A673 (cell line): ENCODE measurements at places on chromosomes 16 and 17. TPM values are rescaled to one million over a fixed set of nuclear protein-coding genes. Genes with fewer than 3 reads are reported as not detected.
A peak's percentile ranks its signal among the peaks of the same experiment; 100 is the strongest.

DNA sequence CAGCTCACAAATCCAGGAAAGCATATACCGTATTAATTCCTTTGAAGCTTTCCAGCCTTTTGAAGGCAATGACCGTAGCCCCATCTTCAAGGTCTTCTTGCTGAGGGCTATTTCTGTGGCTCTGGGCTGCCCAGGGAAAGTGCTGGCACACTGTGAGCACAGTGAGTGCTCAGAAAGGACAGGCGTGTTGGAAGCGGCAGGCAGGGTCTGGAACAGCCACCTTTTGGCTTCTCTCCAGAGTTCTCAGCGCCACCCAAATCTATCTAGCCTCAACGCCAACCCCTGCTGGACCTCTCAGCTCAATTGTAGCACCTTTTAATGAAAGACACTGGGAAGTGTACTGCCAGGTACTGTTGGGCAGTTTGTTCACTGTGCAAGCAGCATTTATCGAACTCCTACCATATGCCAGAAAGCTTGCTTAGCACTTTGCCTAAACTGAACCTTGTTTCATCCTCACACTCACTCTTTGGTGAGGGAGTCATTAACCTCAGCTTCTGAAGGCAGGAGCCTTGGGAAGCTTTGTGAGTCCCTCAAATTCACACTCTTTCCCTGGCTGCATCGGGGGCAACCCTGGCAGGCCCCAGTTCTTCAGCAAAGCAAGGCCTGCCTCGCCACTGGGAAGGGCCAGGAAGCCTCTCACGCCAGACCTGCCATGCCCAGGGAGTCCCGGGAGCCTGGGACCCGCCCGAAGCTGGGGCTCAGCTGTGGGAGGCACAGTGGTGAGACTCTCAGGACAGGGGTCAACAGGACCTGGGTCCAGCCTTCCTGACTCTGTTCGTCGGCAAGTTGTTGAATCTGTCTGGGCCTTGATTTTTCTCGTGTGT, 13.5 kb upstream of the CIBAR2 start:
- DNase-seq: no peak

CCL16 gene
- total RNA-seq: not detected in 2 replicates

GRCh38 chr17:55340176-55340575, 75.4 kb downstream of the HLF start:
- no peak for DNase-seq

DNA sequence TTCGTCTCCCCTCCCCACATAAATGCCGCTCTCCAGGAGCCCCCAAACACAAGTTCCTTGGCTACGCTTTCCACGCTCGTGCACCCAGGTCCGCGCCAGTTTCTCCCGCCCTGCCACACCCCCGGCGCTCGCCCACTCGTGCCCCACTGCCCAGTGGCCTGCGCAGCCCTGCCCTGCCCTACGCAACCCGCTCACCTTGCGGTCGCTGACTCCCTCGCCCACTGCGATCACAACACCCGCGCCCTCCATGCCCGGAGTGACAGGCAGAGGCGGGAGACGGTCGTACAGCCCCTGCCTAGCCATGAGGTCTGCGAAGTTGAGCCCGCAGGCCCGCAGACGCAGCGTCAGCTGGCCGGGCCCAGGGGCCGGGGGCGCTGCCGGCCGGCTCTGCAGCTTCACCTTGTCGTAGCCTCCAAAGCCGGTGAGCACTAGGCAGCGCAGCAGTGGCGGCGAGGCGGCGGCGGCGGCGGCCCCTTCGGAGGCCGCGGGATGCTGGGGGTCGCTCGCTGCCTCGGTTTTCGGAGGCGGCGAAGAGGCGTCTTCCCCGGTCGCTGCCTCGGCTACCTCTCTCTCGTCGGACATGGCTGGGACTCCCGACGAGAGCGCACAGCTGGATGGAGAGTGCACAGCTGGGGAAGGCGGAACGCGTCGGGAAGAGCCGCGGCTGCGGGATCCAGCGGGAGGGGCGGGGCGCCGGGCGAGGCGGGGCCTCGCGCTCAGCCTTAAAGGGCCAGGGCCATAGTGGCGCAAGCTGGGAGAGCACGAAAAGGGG, at the start of gene VAT1:
TSS of gene VAT1 (minus strand) at position 645 of the 772 bp plus-strand sequence. CDS start at position 582, 63 bp downstream.
- DNase-seq: peak; percentile 69

DNA sequence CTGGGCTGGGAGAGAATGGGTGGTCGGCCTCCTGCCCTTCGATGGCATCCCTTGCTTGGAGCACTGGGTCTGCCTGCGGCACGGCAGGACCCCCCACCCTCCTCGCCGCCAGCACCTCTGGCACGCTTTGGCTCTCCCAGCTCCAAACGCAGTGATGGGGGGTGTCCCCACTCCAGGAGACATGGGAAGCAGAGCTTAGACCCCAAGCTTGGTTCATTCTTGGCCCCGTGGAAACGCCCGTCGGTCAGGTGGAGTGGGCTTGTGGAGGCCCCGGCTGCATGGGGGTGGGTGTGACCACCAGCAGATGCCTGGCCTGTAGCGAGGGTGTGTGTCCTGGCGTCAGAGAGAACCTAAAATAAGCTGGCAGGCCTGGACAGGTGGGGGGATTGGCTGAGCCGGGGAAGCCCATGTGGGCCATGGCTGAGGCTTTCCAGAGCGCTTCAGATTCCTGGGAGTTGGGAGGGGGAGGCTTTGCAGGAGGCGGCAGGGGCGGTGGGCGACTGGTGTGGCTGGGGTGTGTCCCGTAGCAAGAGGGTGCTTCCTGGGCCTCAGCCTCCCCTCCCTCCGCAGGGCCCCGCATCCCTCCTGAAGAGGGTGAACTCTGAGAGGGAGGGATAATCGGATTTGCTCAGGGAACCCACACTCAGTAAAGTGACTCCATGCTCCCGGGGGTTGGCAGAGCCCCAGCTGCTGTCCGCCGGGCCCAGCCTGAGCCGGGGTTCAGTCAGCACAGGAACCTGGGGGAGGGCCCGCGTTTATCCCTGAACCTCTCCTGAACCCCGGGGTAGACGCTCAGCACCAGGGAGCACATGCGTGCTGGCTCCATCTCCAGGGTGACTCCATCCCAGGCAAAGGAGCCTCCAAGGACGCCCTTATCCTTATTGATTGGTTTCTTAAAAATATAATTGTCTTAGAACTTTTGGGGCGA, 3.4 kb downstream of the CACNA1H start:
- DNase-seq: peak; percentile 63

DNA sequence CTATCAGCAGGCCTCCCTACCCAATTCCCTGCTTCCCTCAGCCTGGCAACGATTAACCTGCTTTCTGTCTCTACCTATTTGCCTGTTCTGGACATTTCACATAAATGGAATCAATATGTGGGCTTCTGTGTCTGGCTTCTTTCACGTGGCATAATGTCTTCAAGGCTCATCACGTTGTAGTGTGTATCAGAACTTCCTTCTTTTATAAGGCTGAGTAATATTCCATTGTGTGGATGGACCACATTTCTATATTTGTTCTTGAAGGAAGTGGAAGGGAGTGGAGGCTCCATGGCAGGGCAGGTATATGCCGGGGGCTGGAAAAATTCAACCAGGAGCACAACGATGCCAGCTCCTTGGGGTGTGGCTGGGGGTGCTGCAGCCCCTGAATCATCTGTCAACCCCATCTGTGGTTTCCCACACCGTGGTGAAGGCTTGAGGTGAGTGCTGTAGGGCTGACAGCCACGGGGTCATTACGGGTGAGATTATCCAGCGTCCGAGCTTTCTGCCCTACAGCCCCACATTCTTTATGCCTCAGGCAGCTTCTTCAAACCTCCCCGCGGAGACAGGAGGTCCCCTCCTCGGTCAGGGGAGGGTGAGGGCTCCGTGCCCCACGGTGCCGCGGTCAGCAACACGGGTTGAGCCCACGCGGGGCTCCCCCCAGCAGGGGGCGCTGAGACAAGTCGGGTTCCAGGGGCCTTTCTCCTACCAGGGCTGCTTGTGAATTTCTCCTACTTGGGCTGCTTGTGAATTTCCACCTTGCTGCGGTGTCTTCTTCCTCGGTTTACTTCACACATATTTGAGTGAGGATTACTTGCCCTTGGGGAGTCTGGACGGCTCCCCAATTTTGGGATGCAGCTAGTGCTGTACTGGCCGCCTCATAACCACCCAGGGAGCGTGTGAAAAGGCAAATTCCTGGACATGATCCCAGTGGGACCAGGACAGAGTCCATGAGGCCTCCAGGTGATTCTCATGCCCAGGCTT, 18.3 kb upstream of the WFIKKN2 start:
- DNase-seq: peak; percentile 55

GRIN2C gene
- 0.09 and 0.24 TPM in 2 replicates for total RNA-seq

ABCA8 gene
- total RNA-seq: 0.90 TPM in 2 replicates

NAA60 gene
- 39.4 and 40.7 TPM in 2 replicates for total RNA-seq

GRCh38 chr17:18241229-18241871, 15.9 kb downstream of the LLGL1 start:
- DNase-seq: no peak

SLC5A10 gene
- total RNA-seq: not detected in 2 replicates

DNA sequence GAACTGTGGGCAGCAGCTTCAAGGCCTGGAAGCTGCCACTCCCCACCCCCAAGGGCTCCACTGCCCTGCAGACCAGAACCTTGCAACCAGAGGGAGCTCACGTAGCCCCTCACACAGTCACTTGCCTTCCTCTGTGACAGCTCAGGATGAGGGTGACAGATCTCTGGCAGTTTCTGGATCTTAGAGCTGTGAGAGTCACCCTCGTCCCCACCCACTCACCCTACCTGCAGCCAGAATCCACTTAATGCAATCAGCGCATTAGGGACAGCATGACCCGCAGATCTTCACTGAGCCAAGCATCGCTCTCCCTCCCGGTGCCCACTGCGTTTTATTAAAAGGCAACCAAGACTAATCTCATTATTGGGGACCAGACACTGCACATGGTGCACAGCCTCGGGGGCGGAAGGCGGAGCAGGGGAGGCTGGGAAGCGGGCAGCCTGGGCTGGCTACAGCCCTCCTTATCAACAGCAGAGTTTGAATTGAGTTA, 3.5 kb downstream of the CYB561 start:
- DNase-seq: peak; percentile 46

IKZF3 gene
- total RNA-seq: not detected in 2 replicates

DNA sequence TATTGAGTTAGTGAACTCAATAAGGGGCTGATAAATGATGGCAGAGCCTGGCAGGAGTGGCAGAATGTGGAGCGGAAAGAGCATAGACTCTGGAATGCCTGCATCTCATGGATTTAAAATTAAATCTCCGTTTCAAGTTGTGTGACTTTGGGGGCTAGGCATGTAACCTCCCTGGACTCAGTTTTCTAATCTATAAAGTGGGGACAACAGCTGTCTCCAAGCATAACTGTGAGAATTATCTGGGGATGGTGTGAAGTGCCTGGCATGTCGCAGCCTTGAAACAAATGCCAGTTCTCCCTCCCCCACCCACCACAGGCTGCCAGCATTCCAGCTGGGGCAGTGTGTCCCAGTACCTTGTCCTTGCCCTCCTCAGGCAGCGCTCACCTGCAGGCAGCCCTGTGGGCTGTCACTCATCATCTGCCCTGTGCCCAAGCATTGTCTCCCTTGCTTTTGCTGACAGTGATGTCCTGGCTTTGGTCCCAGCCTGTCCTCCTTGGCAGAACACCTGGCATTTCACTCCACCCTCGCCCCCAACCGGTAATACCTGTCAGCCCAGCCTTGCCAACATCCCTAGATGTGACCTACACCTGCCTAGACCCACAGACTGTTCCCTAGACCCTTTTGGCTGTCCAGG, 129.6 kb downstream of the MRM1 start:
- no peak for DNase-seq

NPIPB8 gene
- not detected in 2 replicates for total RNA-seq

- no peak for DNase-seq
These were observed 54.4 kb upstream of the LGALS9 start for GRCh38 chr17:27576477-27577083.

- DNase-seq: no peak
These were observed 272.4 kb downstream of the CBLN1 start for GRCh38 chr16:49009204-49009603.

TEKT5 gene
- not detected in 2 replicates for total RNA-seq

DNA sequence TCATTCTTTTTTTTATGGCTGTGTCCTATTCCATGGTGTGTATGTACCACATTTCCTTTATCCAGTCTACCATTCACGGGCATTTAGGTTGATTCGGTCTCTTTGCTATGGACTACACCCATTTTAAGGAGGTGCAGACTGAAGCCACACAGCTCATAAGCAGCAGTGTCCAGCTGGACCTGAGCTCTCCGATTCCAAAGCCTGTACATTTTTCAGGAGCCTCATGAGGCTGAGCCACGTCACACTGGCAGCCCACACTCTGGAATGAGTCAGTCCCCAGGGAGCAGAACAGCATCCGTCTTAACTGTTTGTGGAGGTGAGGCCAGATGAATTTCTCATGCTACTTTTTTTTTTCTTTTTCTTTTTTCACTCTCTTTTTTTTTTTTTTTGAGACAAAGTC, 116.1 kb downstream of the C16orf95 start:
- DNase-seq: peak; percentile 83

TERB1 gene
- 0.28 TPM in 1 of 2 replicates, not detected in the other for total RNA-seq

GRCh38 chr17:34675143-34675542, 95.8 kb downstream of the TMEM132E start:
- DNase-seq: no peak

- DNase-seq: no peak
These were observed 12.2 kb downstream of the C1QTNF1 start for GRCh38 chr17:79036181-79036580.

DNA sequence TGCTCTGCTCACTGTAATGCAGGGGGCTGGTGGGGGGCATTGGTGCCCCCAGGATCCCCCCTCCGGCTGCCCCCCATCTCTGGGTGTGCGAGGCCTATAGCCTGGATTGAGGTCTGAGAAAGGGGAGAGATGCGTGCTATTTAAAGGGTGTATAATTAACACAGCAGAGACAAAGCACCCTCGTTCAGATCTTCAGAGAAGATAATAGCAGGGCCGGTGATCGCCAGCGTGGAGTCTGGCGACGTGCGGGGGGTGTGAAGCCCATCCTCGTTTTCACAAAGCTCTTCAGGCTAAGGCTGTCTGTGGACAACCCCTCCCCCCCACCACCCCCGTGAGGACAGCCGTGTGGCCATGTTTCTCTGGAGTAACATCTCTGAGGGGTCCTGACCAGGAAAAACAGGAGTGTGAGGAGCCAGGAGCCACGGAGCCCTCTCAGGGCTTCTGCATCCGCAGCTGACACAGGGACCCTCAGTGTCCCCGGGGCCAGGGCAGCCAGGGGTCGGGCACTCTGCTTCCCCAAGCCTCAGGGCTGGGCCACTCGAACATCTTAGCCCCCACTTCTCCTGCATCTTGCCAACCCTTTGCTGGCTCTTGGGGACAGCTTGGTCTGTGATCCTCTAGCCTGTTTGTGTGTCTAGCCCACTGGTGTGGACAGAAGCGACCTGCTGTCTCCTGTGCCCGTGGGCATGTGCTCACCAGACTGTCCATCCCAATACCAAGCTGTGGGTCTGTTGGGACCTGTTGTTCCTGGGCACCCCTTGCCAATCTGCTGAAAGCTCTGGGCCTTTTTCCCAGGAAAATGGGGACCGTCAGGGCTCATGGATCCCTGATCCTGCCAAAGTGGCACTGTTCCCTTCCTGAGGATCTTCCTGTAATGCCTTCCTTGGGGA, 58.9 kb downstream of the BAIAP2 start:
- DNase-seq: no peak

- DNase-seq: no peak
These were observed 302.2 kb upstream of the SALL1 start for GRCh38 chr16:51453251-51453650.

DNA sequence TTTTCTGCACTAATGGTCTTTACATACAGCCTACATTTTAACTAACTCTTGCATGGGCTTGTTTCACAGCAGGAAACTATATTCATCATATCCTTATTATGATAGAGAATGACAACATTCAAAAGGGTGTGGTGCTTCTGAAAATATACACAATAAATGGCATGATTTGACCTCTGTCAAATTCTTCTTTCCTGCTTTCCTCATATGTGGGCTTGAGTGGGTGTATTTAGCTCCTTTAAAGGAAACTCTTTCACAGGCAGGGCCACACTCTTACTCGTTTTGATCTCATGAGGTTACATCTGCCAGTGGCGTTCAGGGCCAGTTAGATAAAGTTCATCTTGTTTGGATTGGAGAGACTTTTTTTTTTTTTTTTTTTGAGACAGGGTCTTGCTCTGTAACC, 6.1 kb downstream of the SLC35G3 start:
- no peak for DNase-seq

- no peak for DNase-seq
These were observed 17.6 kb upstream of the LGALS9 start for GRCh38 chr17:27613433-27613832.
